ENCODE measurements at places on chromosomes 2 and 18. TPM values are rescaled to one million over a fixed set of nuclear protein-coding genes. Genes with fewer than 3 reads are reported as not detected.

MXD1 gene
- total RNA-seq, result 7.5 TPM

ZBTB7C gene
- 0.53 TPM for total RNA-seq

RAPGEF4 gene
- total RNA-seq, result 2.2 TPM

NOL4 gene
- total RNA-seq, result not detected

ADD2 gene
- total RNA-seq, result 0.06 TPM

CHRNG gene
- total RNA-seq, result not detected

SEC11C gene
- total RNA-seq, result 15.5 TPM

CFAP221 gene
- 0.37 TPM for total RNA-seq

All from aortic smooth muscle cell (primary cell).